ENCODE measurements at places on chromosomes 6 and 20.

DNA sequence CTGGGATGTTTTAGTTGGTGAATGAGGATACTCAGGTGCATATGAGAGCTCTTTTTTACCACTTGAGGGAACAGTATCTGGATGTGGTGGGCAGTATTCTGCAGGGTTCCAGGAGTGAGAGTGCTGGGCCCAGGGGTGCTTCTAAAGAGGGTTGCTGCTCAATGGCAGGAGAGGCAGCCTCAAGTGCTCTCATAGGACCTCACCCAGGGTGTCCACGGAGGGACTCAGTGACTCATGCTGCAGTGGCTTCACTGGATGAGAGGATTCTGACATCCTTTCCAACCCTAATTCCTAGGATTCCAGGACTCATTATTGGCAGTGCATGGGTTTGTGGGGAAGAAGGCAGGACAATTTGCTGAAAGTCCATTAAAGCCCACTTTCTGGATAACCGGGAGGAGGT is 176.6 kb upstream of the FERMT1 start:
- DNase-seq = no peak

DNA sequence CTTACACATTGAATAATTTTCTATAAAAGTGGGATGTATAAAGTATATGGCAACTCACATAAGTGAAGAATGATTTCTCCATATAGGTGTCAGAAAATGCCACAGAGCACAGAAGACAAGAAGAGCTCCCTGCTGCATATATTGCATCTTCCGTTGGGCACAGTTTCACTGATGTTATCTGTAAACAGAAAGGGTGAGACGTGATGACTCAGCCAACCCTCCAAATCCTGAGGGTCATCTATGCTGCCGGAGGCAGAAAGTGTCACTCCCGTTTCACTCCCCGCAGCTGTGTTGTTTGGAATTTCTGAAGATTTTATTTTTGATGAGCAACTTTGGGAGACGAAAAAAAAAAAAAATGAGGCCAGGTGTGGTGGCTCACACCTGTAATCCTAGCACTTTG is 644.1 kb downstream of the C6orf118 start:
- no peak for DNase-seq

DNA sequence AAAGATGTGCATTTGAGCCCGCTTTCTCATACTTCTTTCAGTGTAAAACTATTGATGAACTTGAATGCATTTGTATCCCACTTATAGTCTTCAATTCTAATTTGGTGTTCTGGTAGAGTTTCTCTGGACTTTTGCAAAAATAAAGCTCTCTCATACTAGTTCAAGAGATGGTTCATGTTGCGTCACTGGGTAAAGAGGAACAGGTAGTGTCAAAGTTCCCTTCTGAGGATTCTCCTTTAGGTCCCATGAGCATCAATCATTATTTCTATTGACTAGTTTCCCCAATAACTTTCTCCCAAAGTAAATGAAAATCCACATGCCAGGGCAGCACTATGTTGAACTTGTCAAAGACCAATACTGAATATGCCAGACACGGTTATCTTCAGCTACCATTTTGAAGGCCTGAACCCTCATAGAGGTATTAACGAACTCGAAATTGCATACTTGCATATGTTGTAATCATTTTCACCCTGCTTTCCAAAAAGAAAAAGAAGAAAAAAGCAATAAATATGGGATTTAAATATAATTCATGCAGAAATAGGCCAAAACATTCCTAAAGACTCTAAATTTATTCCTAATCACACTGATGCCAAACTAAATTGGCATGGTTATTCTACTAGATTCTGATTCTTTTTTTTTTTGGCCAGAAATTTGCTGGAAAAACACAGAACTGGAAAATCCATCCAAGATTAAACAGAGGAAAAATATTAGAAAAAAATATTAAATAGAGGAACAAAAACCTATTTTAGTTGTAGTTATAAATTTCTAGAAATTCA is 84.5 kb downstream of the SGK1 start:
- no peak for DNase-seq

DNA sequence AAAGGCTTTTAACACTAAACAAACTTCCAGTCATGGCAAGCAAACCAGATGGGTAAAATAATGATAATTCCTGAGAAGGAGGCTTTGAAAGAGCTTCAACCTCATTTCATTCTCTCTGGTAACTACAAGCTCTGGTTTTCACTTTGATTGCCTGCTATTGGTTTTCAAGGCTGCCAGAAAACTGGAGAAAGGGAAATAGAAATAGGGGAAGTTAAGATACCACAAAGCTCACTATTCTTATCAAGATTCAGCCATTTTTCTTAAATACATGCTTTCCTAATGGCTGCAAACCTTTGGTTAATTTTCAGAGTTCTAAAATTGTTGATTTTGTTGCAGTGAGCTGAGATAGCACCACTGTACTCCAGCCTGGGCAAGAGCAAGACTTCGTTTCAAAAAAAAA is 42.5 kb upstream of the NELFCD start:
- DNase-seq = no peak

GRCh38 chr6:41846666-41847237 is 48.4 kb downstream of the USP49 start:
- peak; percentile 26 for DNase-seq

DNA sequence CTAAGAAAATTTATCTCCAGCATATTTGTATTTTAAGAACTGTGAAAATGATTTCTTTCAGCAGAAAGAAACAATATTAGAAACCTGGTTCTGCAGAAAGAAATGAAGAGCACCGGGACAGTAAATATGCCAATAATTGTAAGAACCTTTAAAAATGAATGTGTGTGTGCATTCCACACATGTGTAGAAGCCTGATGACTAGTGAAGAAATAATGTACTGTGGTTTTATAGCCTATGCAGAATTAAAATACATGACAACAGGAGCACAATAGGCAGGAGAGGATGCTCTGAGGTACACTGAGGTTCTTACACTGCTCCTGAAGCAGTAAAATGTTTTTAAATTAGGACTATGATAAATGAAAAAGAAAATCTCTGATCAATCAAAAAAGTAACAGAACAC is 48.9 kb downstream of the SNX14 start:
- DNase-seq = no peak

DNA sequence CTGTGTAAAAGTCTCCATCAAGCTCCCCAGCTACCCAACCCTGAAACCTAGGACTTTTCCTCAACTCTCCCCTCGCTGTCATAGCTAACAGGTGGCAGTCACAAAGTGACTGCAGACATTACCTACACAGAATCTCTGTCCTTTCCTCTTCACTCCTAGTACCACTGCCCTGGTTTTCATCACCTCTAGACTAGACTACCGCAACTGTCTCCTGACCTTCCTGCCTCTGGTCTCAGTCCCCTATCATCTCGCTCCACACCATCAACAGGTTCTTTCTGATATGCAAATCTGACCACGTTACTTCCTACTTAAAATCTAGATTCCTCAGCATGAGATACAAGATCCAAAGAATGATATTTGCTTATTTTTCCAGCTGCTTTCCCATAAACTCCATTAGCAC is 93.8 kb downstream of the SMLR1 start:
- DNase-seq = no peak

- DNase-seq = peak; percentile 86
Observed at GRCh38 chr20:9506964-9507369, 7.4 kb upstream of the LAMP5 start.

- no peak for DNase-seq
Observed at GRCh38 chr20:12870588-12870987, 138.2 kb upstream of the SPTLC3 start.

Data from retina (tissue), 1 donor.